Activated CD8-positive, alpha-beta memory T cell treated with anti-CD3 and anti-CD28 coated beads for 24 hours (primary cell): ENCODE measurements at places on chromosomes 5 and 9.

DNA sequence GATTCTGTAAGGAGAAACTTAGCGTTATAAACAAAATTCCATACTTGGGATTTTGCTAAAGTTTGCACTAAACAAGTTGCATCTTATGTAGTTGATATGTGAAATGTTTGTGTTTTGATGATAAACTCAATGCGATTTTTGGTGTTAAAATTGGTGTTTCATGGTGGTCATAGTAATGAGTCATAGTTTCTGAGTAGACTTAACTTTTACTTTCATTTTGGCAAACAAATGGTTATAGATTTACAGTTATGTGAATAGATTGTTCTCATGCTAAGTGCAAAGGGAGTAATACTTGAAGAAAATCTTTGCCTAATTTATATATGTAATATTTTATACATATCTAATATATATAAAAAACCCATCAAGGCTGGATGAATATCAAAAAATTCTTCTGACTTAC, 107.3 kb upstream of the ELAVL2 start:
- no peak for DNase-seq

- no peak for DNase-seq
Measured at GRCh38 chr5:174750711-174751110, 26.3 kb downstream of the MSX2 start.

DNA sequence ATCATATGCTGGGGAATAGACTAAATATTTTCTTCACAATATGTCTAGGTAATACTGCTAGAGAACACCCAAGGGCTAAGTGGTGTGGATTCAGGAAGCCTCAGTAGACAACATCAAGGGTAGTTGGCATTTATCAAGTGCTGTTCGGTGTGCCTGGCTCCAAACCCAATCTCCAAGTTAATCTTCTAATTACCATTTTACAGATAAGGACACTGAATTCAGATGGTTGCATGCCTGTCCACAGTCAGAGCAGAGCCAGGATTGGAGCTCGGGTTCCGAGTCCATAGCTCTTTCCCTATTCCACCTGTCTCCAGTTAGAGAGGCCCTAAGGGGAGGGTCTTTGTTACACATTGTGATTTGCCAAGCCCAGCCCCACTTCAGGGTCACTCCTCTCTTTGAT, 58.2 kb downstream of the FGF18 start:
- no peak for DNase-seq

GRCh38 chr5:87946271-87946670, 322.4 kb downstream of the TMEM161B start:
- no peak for DNase-seq

- no peak for DNase-seq
Measured at GRCh38 chr5:36396640-36397039, 94.9 kb upstream of the RANBP3L start.

DNA sequence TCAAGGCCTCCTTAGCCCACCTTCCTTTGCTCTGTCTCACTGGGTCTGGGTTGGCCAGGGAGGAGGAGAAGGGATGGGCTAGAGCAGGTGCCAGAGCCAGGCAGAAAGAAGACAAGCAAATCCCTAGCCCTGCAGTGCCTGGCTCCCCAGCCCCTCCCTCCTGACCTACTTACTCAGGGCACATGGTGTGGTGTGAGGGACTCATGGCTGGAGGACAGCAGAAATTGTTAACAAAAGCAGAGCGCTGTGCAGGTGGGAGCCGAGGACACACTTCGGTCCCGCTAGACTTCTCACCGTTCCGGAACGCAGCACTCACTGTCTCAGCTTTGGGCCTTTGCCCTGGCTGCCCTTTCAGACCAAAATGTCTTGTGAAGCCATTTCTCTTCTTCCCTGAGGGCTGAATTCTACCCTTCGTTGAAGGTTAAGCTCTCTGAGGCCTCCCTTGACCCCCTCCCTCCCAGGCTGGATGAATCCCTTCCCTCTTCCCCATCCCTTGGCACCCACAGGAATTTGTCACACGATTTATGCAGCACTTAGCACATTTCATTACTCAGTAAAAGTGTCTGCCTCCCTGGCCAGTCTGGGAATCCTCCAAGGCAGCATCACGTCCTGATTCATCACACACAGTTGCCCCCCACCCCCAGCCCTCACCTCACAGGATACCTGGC, 263.9 kb upstream of the TRPC7 start:
- no peak for DNase-seq

DNA sequence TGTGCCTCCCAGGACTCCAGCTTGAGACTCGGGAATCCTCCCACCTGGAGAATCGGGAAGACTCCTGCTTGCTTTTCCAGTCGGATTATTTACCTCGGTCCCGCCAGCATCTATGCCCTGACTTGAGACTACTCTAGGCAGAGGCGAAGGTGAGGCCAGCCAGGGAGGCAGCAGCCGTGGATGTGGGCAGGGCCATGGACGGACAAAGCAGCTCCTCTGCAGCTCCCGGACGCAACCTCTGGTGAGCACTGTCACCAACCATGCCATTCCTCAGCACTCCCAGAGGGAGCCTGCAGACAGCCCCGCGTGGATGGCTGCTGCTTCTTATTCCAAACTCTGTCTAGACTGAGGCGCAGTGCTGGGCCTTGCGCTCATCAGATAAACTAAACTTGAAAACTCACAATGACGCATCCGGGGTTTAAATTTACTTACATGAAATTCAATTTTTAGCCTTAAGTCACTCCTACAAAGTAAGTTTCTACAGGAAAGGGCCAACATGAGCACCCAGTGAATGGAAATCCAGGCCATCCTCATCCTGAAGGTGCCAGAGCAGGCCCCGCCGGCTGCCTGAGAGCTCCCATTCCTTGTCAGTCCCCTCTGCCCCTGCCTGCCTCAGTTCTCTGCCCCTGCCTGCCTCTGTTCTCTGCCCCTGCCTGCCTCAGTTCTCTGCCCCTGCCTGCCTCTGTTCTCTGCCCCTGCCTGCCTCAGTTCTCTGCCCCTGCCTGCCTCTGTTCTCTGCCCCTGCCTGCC, 17.8 kb downstream of the MED10 start:
- peak; percentile 7 for DNase-seq

GRCh38 chr5:125424402-125425141, 678.1 kb upstream of the ZNF608 start:
- no peak for DNase-seq

- no peak for DNase-seq
Measured at GRCh38 chr9:87787735-87788134, 61.8 kb downstream of the CTSL start.

- no peak for DNase-seq
Measured at GRCh38 chr5:139390639-139391569, 1.2 kb upstream of the MZB1 start.

GRCh38 chr5:54514841-54515432, 2.6 kb upstream of the SNX18 start:
- no peak for DNase-seq

GRCh38 chr5:147437161-147437596, 72.7 kb downstream of the DPYSL3 start:
- no peak for DNase-seq

DNA sequence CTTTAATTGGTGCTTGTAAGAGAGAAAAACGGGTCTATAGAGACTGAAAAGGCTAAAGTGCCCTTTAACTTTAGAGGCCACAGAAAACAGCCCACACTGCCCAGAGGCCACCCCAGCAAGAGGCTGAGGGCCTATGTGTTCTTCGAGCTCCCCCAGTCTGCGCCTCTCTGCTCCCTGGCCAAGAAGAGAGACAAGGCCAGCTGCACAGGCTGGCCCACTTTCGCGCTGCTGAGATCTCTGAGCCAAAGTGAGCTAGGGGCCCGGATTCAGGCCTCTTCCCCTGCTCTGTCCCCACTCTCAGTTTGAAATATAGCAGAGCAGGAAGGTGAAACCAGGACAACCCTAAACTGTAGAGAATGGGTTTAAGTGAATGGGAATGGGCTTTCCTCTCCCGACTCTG, 132.0 kb upstream of the TRIM32 start:
- no peak for DNase-seq

GRCh38 chr5:95946451-95946850, 15.2 kb downstream of the ELL2 start:
- no peak for DNase-seq

DNA sequence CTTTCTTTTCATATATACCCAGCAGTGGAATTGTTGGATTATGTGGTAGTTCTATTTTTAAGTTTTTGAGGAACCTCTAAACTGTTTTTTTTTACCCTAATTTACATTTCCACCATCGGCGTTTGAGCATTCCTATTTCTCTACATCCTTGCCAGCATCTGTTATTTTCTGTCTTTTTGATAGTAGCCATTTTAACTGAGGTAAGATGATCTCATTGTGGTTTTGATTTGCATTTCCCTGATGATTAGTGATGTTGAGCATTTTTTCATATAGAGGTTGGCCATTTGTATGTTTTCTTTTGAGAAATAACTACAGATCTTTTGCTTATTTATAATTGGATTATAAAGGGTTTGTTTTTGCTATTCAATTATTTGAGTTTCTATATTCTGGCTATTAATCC, 71.7 kb upstream of the TNC start:
- DNase-seq: no peak

DNA sequence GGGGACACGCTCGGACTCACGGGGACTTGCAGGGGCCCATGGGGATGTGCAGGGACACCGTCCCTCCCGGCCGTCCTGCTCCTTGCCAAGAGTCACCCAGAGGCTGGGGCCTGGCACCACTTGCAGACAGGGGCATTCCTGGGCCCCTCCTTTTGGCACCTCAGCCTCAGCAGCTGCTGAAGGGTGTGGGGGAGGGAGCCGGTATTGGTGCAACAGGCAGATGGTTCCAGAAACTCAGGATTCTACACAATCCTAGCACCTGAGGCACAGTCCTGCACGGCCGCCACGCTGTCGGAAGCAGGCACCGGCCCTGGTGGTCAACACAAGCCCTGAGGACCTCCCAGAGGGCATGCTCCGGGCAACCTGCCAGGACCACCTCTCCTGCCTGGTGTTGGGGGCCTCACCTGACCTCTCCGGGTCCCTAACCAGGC, 19.3 kb upstream of the SLC12A7 start:
- no peak for DNase-seq

- DNase-seq: peak; percentile 21
Measured at GRCh38 chr5:180495292-180495691, 1.1 kb downstream of the CNOT6 start.

DNA sequence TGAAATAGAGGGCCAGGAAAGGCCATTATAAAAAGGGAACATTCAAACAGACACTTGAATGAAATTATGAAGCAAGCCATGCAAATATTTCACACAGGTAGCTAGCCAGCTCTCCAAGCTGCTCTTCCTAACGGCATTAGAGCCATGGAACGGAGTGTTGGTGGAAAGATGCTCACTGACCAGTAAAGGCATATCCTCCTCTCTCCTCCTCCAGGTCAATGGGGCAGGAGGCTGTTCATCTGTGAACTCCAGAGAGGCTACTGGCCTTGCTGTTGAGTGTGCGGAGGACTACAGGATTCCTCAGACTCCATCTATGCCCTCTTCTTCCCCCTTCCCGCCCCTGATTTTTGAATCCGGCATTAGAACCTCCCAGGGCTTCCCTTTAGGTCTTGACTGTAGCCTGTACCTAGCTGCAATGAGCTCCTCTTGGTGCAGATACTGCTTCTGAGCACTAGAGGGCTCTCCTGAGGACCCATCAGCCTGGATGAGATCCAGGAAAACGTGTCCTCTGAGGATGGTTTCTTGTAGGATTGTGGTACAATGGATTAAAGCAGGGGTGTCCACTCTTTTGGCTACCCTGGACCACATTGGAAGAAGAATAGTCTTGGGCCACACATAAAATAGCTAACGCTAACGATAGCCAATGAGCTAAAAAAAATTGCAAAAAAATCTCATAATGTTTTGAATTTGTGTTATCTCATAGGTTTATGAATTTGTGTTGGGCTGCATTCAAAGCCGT, 162.2 kb downstream of the SREK1 start:
- DNase-seq: no peak
